Sigmoid colon (tissue), 7 donors: ENCODE measurements at places on chromosomes 11 and 22. TPM values are rescaled to one million over a fixed set of nuclear protein-coding genes. Genes with fewer than 3 reads are reported as not detected.
A peak's percentile ranks its signal among the peaks of the same experiment; 100 is the strongest.

DNA sequence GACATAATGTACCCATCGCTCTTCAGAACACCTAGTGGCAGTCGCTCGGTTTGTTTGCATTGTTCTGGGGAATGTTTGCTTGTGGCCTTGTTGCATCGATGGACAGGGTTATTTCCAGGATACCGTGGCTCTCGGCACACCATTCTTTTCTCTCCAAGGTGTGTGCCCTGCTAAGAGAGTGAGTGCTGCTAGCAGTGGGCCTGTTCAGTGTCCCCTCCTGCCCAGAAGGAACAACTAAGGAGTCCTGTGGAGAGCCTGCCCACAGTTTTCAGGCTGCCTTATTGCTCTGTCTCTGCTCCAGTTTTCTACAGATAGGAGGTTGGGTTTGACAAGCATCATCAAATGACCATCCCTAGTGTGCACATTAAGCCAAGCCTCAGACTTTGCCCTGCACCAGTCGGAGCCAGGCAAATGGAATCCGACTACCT, 1.4 kb downstream of the CRY2 start:
- H3K27ac ChIP-seq: peak overlapping the region; percentile 99
- no peak for DNase-seq
- H3K27me3 ChIP-seq: no peaks in the 10 kb centered on the region
- H3K4me1 ChIP-seq: peaks cover 69% of the 10 kb centered on the region
- no peaks in the 10 kb centered on the region for H3K36me3 ChIP-seq

GRCh38 chr22:38843657-38844314, at the start of gene NPTXR:
TSS of gene NPTXR (minus strand) at chr22:38844028.
- H3K27me3 ChIP-seq: no peaks in the 10 kb centered on the region
- peak within 1 kb of the TSS; percentile 75 for H3K27ac ChIP-seq
- no peak for DNase-seq
- no peaks in the 10 kb centered on the region for H3K36me3 ChIP-seq
- H3K4me3 ChIP-seq: peak within 1 kb of the TSS; percentile 54

TP53I11 gene
- polyA plus RNA-seq: 67.0 TPM

- peak; percentile 48 for DNase-seq
- H3K27me3 ChIP-seq: no peaks in the 10 kb centered on the region
- no peak overlapping the region for H3K27ac ChIP-seq
- no peaks in the 10 kb centered on the region for H3K36me3 ChIP-seq
- H3K4me3 ChIP-seq: no peak overlapping the region
These were observed 10.9 kb upstream of the FCHSD2 start for GRCh38 chr11:73152861-73153483.

DNA sequence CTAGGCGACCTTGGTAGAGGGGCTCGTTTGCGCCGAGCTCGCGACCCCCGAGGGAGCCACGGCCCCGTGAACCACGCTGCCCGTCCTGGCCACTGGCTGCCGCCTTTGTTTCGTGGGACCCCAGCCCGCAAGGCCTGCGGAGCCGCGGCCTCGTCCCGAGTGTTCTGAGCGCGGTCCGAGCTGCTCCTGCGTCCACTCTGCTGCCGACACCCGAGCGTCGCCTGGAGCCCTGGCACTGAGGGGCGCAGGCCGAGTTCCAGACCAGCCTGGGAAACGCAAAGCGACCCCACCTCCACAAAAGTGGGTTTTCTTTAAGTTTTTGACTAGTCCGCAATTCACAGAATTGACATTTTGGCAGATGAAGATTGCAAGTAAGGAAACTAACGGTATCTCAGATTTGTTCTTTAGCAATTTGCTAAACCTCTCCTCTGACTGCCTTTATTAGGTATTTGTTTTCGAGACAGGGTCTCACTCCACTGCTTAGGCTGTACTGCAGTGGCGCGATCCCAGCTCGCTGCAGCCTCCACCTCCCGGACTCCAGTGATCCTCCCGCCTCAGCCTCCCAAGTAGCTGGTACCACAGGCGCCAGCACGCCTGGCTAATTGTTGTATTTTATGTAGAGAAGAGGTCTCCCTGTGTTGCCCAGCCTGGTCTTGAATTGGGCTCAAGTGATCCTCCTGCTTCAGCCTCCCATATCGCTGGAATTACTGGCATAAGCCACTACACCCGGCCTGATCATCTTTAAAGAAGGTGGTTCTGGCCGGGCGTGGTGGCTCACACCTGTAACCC, 879 bp upstream of the RNH1 start:
- H3K4me3 ChIP-seq: peak overlapping the region; percentile 92
- no peaks in the 10 kb centered on the region for H3K27me3 ChIP-seq

- H3K4me3 ChIP-seq: no peak overlapping the region
- peaks cover 4% of the 10 kb centered on the region for H3K4me1 ChIP-seq
- no peaks in the 10 kb centered on the region for H3K27me3 ChIP-seq
- no peak overlapping the region for H3K27ac ChIP-seq
These were observed 253.9 kb upstream of the ARHGAP20 start for GRCh38 chr11:110966131-110966530.

NPAS4 gene
- not detected for polyA plus RNA-seq

DNA sequence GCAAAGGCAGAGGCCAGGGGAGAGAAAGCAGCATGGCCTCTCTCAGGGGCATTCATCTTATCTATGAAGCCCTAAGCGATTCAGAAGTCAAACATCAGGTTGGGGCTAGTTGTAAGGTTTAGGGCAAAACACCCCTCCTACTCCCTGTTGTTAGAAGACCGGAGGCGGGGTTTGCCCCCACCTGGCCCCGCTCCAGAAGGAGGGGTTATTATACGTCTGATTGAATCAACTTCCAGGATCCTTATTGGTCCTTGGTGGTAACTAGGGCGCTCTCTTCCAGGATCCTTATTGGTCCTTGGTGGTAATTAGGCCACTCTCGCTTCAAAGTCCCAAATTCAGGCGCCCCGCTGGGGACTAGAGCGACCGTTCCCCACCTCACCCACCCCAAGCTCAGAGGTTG, 12.1 kb upstream of the SMTN start:
- H3K4me3 ChIP-seq: no peak overlapping the region
- no peak for DNase-seq
- H3K4me1 ChIP-seq: no peaks in the 10 kb centered on the region
- no peaks in the 10 kb centered on the region for H3K36me3 ChIP-seq
- no peaks in the 10 kb centered on the region for H3K27me3 ChIP-seq

GRCh38 chr11:118705791-118706545, 26.5 kb upstream of the TREH start:
- no peak overlapping the region for H3K4me3 ChIP-seq
- H3K27me3 ChIP-seq: no peaks in the 10 kb centered on the region
- DNase-seq: no peak
- H3K36me3 ChIP-seq: no peaks in the 10 kb centered on the region
- H3K4me1 ChIP-seq: no peaks in the 10 kb centered on the region

GRCh38 chr22:20724676-20725454, 49.0 kb upstream of the SERPIND1 start:
- H3K36me3 ChIP-seq: peaks cover 74% of the 10 kb centered on the region
- no peaks in the 10 kb centered on the region for H3K4me1 ChIP-seq
- H3K4me3 ChIP-seq: no peak overlapping the region
- no peak for DNase-seq

GRCh38 chr11:57491371-57492061, 24.0 kb downstream of the SLC43A1 start:
- no peaks in the 10 kb centered on the region for H3K4me1 ChIP-seq
- no peak overlapping the region for H3K27ac ChIP-seq
- H3K27me3 ChIP-seq: peaks cover 7% of the 10 kb centered on the region

- H3K4me1 ChIP-seq: no peaks in the 10 kb centered on the region
- H3K36me3 ChIP-seq: no peaks in the 10 kb centered on the region
- no peak overlapping the region for H3K4me3 ChIP-seq
- DNase-seq: no peak
- no peaks in the 10 kb centered on the region for H3K27me3 ChIP-seq
These were observed 57.9 kb upstream of the ANGPTL5 start for GRCh38 chr11:101974255-101974654.

GRCh38 chr22:49534386-49534785, 293.3 kb downstream of the BRD1 start:
- no peaks in the 10 kb centered on the region for H3K36me3 ChIP-seq
- no peaks in the 10 kb centered on the region for H3K4me1 ChIP-seq
- no peaks in the 10 kb centered on the region for H3K27me3 ChIP-seq
- H3K4me3 ChIP-seq: no peak overlapping the region
- DNase-seq: no peak

DNA sequence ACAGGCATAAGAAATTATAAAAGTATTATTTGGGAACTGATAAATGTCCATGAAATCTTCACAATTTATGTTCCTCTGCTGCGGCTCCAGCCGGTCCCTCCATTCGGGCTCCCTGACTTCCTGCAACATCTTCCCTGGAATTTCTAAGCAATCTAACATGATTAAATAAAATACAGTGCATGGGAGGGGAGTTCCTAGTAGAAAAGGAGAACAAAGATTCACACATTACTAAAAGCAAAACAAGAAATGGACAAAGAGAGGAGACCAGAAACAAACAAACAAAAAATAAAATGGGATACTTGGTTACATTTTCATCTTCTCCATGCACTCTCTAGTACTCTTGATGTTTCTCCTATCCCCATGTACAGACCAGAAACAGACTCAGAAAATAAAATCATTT, 8.6 kb upstream of the APOL4 start:
- no peaks in the 10 kb centered on the region for H3K36me3 ChIP-seq
- no peaks in the 10 kb centered on the region for H3K27me3 ChIP-seq
- H3K27ac ChIP-seq: no peak overlapping the region
- no peak for DNase-seq

TEX54 gene
- not detected for polyA plus RNA-seq
